ENCODE measurements at places on chromosomes 4 and X. TPM values are rescaled to one million over a fixed set of nuclear protein-coding genes. Genes with fewer than 3 reads are reported as not detected.

The GPM6B gene
- total RNA-seq: 0.17 TPM

DNA sequence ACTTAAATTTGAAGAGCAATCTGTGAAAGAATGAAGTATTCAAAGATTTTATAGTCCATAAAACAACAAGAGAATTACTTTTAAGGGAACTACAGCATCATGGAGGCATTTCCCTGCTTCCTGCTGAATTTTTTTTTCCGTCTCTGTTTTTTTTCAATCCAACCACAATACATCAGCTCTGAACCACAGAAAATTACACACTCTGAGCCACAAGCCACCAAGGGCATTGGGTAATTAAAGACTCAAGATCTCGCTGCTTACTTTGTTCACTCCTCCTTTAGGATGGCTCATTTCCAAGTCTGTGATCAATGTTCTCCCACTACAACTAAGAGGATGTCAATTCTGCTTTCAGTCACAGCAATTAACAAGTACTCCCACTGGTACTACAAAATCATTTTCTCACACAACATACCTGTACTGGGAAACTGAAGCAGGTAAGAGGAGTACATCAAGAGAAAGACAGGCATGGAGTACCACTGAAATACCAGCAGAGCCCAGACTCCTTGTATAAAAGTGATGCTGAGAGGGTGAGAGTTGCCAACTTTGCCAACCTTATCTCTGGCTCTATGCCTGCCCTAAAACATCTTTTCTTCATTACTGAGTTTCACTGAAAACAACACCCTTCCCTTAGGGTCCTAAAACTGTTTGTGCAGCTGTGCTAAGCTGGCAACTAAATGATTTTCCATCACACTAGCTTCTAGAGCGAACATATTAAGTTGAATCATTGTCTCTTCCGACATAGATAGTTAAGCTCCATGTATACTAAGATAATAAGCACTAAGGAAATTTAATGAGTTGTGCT lies 105.8 kb upstream of the MAGEB18 start:
- no peak for DNase-seq

DNA sequence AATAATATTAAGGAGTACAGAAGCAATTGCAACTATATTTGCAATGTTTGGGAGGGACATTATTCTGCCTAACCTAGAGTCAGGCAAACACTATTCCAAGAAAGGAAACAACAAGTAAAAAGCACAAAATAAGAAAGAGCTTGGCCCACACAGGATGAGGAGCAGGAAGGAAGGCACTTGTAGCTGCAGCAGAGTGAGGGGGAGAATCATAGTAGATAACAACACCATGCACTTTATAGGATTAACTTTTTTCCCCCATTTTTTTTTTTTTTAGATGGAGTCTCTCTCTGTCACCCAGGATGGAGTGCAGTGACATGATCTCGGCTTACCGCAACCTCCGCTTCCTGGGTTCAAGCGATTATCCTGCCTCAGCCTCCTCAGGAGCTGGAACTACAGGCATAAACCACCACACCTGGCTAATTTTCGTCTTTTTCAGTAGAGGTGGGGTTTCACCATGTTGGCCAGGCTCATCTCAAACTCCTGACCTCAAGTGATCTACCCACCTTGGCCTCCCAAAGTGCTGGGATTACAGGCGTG lies 10.3 kb upstream of the JCHAIN start:
- no peak for DNase-seq

DNA sequence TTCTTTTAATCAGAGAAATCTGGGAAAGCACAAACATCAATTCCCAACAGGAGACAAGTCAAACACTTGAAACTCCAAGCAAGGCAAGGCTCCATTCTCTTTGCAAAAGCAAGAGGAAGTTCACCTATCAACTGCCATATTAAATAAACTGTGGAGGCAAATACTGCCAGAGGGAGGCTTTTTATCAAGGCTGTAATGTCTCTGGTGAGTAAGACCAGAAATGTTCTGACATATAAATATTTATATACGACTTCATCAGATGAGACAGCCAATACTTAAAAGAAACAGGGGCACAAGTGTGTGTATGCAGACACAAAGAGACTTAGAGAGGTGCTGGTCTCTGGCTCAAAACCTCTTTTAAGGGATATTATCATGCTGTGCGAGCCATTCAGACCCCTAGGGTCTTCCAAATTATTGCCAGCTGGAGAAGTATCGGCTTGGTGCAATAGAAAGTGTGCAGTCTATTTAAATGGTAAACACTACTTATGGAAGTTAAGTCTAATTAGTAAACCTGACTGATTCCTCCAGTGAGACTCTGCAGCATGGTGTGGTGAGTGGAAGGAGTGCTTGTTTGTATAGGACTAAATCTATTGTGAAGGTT lies 24.4 kb downstream of the DCX start:
- DNase-seq: no peak

The LRPAP1 gene
- 130 TPM for total RNA-seq

The CXorf58 gene
- not detected for total RNA-seq

- DNase-seq: peak; percentile 47
These were observed 488 bp downstream of the SLC25A5 start for GRCh38 chrX:119468551-119469312.

The FGF13 gene
- not detected for total RNA-seq

The FGD1 gene
- 10.2 TPM for total RNA-seq

DNA sequence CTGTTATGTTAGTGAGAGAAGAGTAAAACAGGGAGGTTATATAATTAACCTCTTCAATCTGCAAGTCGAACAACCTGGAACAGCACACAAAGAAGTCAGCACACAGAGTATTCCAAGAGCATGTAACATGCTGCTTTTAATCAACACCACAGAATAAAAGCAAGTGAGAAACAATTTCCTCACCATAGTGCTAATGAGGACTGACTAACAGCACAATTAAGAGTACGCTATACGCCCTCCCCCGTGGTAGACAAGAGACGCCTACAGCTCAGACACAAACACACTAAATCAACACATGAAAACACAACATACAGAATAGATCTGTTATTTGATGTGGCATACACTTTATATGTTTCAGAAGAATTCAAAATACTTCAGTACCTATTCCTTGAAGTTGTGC lies 103.0 kb downstream of the PPP3CA start:
- DNase-seq: no peak

DNA sequence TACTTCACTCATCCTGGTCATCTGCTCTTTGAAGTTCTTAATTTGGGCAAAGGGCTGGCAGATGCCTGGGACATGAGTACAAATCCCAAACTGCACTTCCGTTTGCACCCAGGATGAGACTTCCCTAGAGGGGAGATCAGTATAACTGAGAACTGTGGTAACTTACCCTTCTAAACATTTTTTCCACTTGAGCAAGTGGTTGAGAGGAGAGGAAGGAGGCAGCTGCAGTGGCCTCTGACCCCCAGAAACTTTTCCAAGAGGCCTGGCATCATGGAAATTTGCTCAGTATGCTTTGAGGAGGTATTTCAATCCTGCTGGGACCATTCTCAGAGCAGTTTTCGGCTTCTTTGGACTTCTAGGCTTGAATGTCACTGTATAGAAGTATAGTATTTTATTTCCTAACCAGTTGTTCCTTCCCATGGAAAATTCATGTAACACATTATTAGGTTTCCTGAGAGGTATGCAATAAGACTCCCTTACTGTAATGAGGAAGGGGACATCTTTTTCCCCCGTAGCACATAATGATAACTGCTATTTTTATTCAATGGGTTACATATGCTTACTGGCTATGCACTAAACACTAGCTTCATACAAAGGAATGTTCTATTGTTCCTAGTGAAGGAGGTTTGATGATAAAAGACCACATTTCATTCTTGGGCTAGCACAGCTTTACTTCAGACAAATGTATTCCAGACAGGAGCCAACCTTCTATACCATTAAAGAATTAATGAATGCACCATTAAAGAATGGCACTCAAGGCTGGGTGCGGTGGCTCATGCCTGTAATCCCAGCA lies 129.3 kb downstream of the SHROOM3 start:
- DNase-seq: no peak

DNA sequence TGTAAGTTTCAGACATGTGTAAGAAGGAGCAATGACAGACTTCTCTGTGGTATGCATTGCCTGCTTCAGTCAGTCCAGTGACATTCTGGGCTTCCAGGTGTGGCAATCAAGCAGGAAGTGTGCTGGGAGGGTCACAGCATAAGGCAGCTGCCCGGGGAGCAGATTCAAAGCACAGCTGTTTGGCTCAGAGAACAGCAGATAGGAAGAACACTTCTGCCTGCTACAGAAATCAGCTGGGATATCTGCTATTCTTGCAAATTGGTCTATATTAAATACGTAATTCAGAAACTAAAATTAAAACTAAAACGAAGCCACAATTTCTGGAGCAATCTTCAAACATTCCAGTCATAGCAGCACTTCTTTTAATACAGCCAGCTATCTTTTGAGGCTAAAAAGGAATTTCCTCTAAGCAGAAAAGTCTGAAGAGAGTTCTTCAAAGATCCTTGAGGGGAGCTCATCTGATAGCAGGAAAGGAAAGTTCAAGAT lies 47.5 kb upstream of the GALNT7 start:
- peak; percentile 21 for DNase-seq

The ARX gene
- total RNA-seq: not detected

DNA sequence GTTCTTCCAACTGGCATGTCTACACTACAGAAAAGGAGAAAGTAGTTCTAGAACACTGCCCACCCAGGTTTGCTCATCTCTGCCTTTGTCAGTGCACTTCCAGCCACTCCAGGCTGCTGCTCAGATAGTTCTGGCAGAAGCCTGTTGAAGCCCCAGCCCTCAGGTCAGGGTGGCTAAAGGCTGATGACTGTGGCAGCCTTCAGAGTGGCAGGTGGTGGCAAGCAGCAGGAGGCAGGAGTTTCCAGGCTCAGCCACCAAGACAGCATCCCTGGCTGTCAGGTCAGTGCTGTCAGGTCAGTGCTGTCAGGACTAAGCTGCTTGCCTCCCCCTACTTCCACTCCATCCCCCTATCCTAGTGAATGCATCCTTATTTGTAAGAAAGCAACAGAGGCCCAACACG lies 100.4 kb downstream of the MAMLD1 start:
- no peak for DNase-seq

DNA sequence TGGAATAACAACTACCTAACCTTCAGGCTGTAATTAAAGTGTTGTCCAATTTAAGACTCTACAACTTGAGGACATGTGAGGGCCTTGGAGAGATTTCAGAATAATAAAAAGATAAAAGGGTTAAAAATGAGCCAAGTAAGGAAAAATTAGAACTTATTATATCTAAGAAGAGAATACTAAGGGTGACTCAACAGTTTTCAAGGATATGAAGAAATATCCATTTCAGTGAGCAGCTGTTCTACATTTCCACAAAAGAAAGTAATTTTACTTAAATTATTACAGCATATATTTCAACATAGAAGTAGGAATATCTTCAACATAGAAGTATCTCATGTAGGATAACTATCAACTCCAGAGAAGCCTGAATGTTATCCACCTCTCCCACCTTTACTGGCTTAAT lies 11.3 kb downstream of the SNX12 start:
- no peak for DNase-seq

DNA sequence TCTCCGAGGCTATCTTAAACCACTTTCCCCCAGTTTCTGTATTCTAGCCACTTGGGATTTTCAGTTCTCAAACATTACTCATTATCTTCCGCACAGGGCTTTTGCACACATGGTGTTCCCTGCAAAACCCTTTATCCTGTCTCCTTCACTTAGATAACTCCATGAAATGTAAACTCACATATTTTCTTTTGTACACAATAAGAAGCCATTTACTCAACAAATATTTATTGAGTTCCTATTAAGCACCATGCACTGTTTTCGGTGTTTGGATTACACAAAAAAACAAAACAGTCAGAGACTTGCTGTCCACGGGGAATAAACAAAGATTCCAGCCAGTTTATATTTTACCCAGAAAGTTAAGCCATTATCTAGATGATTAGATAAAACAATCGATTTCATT lies 42.5 kb upstream of the UNC5C start:
- DNase-seq: no peak

The DHX15 gene
- total RNA-seq: 184 TPM

DNA sequence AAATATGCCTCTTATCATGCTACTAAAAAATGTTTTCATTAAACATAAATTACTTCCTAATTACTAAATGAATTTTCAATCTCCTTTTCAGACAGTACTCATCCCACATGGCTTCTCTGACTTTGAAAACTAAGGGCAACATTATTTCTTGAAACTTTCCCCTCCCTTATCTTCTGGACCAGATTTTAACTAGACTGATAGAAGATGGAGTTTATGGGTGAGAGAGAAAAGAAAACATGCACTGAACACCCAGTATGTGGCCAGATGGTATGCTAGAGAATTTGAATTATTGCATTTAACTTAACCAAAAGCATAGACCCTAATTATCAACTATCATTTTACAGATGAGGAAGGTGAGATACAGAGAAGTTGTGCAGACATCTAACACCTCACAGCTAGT lies 16.8 kb downstream of the CNOT6L start:
- no peak for DNase-seq

GRCh38 chr4:74316397-74316796 lies 8.1 kb downstream of the EPGN start:
- DNase-seq: no peak

The GPR82 gene
- not detected for total RNA-seq

The KLHL34 gene
- 0.11 TPM for total RNA-seq

DNA sequence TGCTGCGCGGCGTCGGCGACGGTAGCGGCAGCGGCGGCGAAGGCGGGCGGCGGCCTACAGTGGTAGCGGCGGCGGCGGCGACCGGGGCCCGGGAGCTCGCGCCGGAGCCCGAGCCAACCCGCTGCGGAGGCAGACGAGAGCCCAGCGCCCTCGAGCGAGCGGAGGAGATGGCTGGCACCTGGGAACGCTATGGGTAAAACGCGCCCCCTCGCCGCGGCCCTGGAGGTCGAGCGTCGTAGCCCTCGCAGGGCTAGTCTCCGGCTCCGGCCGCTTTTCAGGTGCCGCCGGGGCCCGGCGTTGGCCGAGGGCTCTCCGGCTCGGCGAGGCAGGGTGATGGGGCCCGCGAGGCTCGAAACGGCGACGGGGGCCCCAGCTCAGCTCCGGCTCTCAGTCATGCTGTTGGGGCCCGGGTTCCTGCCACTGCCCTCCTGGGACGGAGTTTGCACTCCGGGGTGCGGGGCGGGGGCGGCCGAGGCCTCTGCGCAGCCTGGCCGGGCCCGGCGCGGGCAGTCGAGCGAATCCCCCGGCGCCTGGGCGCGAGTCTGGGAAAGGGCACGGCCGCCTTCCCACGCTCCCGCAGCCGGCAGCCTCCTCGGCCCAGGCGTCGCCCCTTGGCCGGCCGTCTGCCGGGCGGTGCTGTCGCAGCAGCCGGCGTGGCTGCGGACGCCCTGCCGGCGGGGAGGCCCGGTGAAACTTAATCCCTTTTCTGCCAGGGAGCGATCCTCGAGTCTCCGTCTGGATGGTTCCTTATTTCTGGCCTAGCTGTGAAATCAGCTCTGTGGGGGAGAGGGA lies 768 bp downstream of the MID2 start:
- no peak for DNase-seq

GRCh38 chr4:157072002-157072401 lies 3.9 kb upstream of the GLRB start:
- DNase-seq: no peak

DNA sequence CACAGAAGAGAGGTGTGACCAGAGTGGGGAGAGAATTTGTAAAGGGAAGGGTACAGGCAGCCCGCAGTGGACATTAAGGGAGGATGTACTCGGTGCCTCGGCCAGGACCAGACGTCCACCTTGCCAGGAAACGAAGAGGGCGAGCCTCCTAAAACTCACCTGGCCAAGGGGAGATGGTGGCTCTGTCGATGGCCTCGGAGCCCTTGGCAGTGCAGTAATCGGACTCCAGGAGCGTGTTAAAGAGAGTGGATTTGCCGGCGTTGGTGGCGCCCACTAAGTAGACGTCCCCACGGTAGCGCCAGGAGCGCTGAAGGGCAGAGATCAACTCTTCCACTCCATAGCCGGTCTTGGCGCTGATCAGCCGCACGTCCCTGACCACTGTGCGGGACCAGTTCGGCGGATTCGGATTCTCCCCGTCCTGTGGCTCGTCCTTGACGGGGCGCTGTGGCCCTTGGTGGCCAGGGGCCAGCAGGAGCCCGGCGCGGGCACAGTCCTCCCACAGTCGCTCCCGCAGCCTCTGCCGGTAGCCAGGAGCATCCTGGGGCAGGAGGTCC lies 1.0 kb downstream of the NOA1 start:
- peak; percentile 2 for DNase-seq

All from foreskin keratinocyte (primary cell).